ENCODE measurements at places on chromosomes 12 and 14. TPM values are rescaled to one million over a fixed set of nuclear protein-coding genes. Genes with fewer than 3 reads are reported as not detected.

GRCh38 chr12:49843411-49843810 is 505 bp upstream of the BCDIN3D start:
- no peak for DNase-seq

The COX8C gene
- total RNA-seq = not detected

GRCh38 chr14:56774503-56774902 is 35.8 kb downstream of the OTX2 start:
- no peak for DNase-seq

DNA sequence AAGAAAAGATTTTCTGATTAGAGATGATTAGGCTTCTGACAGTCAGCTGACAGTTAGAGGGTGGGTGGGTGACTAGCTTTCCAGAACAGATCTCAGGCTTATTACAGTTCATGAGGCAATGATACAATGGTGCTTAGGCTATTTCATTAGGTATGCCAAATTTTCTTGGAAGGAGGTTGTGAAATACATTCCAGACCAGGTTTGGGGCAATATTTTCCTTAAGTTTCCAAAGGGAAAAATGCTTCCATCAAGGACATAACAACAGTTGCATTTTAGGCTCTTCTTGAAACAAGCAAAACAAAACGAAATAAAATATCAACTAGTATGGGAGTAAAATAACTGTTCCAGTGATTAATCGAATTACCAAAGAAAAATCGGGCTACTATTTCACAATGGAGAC is 59.3 kb upstream of the CNTN1 start:
- no peak for DNase-seq

- DNase-seq = peak; percentile 50
Observed at GRCh38 chr12:12890543-12891079, 751 bp upstream of the GPRC5A start.

The LRIG3 gene
- total RNA-seq = 28.0 TPM

DNA sequence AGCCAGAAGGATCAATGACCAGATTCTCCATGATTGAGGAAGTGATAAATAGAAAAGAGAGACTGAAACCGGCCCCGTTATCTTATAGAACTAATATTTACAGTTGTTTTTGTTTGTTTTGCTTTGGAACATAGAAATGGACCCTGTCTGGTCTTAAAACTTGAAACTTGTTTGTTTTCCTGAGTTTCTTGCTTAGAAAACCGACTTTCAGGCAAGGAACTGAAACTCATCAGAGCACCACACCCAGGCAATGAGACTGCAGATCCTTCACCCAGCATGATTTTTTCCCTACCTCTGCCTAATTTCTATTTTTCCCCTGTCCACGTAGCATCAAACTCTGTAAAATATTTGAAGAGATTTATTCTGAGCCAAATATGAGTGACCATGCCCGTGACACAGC is 10.6 kb upstream of the CLEC12A start:
- no peak for DNase-seq

- no peak for DNase-seq
Observed at GRCh38 chr12:79482323-79482722, 208.4 kb downstream of the PAWR start.

The CLEC4D gene
- total RNA-seq = not detected

The JDP2 gene
- total RNA-seq = 8.5 TPM

DNA sequence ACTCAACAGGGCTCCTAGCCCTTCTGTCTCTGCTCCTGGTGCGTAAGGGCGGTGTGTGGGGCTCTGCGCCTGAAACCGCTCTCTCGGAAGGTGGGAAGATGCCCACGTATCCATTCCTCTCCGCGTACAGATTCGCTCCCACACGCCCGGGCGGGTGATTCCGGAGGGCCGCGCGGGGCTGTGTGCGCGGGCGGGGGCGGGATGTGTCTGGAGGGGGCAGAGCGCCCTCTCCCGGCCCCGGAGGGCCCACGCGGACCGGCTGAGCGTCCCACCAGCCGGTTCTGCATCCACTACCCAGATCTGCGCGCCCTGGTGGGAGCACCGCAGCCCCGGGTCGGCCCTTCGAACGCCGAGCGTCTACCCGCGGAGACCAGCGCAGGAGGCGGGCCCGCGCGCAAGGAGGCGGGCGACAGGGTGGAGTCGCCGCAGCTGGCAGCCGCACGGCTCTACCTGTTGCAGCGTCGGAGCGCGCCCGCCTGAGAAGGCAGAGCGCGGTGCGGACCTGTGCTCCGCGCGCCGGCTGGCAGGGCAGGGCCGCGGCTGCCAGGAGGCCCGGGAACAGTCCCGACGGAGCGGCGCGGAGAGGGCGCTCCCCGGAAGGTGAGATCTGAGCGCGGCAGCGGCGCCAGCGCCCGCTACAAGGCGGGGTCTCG is 1.4 kb upstream of the KCNK13 start:
- peak; percentile 14 for DNase-seq

DNA sequence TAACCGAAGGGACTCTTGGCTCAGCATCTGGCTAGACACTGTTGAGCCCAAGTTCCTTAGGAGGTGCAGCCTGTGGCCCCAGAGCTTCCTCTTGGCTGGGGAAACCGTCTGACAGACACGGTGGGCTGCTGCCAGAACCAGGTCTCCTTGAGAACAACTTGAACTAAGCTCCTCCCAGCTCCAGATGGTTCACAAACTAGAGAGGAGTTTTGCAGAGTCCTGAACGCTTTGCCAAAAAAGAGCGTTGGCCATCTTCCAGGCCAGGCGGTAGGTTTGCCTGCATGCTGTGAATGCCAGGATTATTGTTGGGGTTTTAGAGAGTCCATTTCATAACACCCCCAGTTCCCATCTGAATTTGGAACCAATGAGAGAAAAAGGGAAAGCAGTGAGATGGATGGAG is 399.8 kb downstream of the RGS6 start:
- DNase-seq = peak; percentile 12

DNA sequence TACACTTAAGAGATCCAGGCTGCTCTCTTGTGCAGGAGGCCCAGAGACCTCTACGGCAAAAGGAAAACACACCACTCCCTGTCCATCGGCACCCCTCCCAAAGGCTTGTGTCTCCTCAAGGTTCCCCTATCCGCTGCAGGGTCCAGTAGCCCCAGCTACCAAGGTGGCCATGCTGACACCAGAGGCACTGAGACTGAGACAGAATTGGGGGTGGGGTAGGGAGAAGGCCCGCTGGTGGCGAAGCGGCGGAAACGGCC is 590 bp downstream of the DDIT3 start:
- peak; percentile 60 for DNase-seq

The PARP11 gene
- 2.8 TPM for total RNA-seq

GRCh38 chr12:2301531-2302461 is 249.0 kb downstream of the CACNA1C start:
- DNase-seq = no peak

GRCh38 chr12:68673788-68674187 is 13.0 kb upstream of the NUP107 start:
- DNase-seq = no peak

DNA sequence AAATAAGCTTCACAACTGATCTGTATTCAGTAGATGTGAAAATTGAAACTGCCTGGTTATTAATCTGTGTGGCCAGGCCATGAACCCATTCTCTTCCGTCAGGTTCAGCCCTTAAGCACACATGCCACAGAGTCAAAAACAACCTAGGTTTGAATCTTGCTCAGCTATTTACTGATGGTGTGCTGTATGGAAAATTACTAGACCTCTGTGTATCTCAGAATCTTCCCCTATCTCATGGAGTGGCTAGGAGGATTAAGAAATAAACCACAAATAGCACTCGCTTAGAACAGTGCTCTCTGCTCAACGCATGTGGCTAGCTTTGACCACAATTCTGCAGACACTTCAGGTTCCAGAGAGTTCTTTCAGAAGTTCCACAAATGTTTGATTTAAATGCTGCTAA is 240.7 kb upstream of the PLEKHG7 start:
- no peak for DNase-seq

- DNase-seq = no peak
Observed at GRCh38 chr14:35878272-35879150, 52.4 kb downstream of the BRMS1L start.

GRCh38 chr14:26330982-26331381 is 266.9 kb downstream of the NOVA1 start:
- no peak for DNase-seq

DNA sequence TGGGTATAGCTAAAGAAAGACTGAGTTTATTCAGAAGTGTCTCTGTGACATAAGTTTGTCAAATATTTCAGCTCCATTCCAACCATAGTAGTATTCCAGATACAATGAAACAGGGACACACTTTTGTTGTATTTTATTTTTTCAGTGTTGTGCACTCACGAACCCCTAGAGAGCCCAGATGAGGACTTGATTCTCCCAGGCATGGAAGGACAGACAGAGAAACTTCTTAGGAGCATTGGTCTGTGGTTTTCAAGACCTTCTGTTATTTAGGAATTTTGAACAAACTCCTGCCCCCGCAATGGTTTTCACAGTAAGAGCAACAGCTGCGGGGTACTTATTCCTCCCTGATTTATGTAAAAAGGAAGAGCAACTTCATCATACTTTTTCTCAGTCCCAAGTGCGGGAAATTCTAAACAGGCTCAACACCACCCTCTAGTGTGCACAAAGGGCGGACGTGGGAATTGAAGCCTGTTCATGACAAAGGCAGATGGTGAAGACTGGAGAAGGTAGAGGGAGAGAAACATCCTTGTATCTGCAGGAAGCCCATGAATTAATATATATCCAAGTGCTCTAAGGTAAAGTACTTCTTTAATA is 147.6 kb downstream of the PAH start:
- DNase-seq = peak; percentile 32

The MFAP5 gene
- 1.1 TPM for total RNA-seq

The LALBA gene
- total RNA-seq = not detected

The LRRC10 gene
- total RNA-seq = not detected

GRCh38 chr14:52117111-52117832 is 48.4 kb upstream of the NID2 start:
- DNase-seq = peak; percentile 25

The TEDC1 gene
- 5.2 TPM for total RNA-seq

- DNase-seq = no peak
Observed at GRCh38 chr14:22926316-22926715, 2.9 kb downstream of the PRMT5 start.

DNA sequence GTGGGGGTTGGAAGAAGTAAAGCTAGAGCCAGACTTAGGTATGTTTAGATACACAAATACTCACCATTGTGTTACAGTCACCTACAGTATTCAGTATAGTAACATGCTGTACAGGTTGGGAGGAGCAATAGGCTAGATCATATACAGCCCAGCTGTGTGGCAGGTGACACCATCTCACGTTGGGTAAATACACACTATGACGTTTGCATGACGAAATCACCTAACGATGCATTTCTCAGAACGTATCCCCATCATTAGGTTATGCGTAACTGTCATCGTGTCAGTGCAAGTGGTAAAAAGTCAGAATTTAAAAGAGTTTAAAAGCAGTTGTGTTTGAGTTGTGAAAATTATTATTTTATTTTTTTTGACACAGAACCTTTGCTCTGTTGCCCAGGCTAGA is 167.1 kb downstream of the APAF1 start:
- no peak for DNase-seq

The RNU6-8 gene
- not detected for total RNA-seq

GRCh38 chr12:108918206-108918605 is 38.3 kb downstream of the DAO start:
- DNase-seq = no peak

The EPYC gene
- 0.12 TPM for total RNA-seq

- no peak for DNase-seq
Observed at GRCh38 chr12:75820071-75820470, 211.5 kb downstream of the PHLDA1 start.

DNA sequence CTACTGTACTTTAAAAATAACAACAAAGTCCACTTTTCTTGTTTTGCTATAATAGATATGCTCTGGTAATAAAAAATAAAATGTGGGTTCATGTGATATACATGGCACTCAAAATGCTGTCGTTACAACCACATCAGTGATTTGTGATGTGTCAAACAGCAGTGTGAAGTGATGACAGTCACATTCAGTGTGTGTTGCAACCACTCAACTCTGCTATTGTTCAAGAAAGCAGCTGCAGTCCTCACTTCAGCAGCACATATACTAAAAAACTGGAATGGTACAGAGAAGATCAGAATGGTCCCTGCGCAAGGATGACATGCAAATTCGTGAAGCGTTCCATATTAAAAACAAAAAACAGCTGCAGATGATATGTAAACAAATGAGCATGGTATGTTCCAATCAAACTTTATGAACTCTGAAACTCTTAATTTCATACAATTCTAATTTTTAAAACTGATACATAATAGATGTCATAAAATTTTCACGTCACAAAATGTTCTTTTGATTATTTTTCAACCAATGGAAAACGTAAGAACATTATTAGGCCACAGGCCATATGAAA is 6.7 kb downstream of the TRMT5 start:
- DNase-seq = no peak

The KRT4 gene
- total RNA-seq = not detected

DNA sequence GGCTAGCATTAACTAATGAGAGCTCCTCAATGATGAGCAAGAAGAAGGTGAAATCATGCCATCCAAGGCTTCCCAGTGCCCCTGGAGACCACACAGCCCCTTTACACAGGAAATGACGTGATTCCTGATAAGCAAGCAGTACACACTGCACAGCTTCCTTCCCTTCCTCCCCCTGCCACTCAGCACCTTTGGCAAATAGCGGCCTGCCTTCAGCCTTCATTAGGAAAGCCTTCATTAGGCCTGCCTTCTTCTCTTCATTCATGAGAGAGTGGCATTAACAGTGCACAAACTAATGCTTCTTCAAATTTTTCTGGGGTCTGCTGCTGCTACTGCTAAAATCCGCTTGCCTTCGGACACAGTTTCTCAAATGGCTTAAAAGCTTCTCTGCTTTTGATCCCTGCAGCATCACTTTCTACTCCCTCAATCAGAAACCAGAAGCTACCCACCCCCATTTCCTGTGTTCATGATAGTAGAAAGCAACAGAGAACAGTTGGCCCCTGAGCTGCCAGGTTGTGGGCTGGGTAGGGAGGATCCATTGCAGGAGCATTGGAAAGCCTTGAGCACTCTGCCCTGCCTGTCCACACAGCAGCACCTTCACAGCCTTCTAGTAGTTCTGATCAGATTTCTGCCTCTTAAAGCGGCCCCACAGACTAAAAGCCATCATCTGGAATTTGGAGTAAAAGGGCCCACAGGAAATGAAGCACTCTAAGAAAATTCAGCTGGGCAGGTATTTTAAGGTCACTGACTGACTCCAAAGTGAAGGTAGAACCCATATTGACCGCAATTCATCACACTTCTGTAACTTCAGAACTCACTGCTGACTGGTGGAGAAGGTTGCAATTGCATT is 103.8 kb upstream of the ETV6 start:
- DNase-seq = no peak

The KCNC2 gene
- total RNA-seq = not detected

GRCh38 chr14:76867516-76868453 is 41.6 kb downstream of the LRRC74A start:
- no peak for DNase-seq
